ENCODE measurements at places on chromosomes 3 and 15. TPM values are rescaled to one million over a fixed set of nuclear protein-coding genes. Genes with fewer than 3 reads are reported as not detected.

GRCh38 chr15:67300266-67301025 is 45.9 kb downstream of the IQCH start:
- DNase-seq: no peak

DNA sequence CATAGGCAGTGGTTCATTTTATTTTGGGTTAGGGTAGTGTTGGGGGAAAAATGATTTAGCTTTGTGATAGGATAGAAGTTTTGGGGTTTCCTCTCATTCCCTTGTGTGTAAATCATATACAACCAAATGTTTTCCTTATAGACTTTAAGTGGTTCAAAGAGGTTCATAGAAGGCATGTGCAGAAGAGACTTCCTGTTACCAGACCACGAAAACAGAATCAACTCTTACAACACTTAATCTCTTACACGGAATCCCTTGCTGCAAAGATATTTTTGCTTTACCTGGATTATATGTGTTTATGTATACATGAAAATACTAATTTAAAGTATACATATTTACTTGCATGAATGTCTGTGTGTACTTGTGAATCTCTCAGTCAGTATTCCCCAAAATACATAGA is 2.9 kb downstream of the TMOD2 start:
- DNase-seq: no peak

- DNase-seq: no peak
Measured at GRCh38 chr3:161854232-161854771, 357.7 kb downstream of the OTOL1 start.

The RBP2 gene
- not detected for polyA plus RNA-seq

DNA sequence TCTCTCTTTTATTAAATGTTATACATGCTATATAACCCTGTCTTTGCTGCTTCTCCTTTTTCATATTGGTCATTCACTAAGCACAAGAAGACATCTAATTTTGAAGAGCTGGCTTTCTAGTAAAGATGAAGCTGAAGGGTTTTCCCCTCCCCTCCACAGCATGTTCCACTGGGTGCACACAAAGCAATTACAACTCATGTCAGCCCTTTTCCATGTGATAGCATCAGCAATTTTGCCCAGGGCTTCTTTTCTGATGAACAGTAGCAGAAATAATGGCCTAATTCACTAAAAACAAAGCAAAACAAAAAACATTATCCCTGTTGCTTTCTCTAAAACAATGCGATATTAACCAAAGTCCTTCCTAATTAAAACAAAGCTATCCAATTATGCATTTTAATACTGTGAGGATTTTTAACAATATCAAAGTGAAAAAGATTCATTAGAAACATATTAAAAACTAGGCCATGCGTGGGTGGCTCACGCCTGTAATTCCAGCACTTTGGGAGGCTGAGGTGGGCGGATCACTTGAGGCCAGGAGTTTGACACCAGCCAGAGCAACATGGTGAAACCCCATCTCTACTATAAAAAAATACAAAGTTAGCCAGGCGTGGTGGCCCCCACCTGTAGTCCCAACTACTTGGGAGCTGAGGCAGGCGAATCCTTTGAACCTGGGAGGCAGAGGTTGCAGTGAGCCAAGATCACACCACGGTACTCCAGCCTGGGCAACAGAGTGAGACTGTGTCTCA is 12.2 kb upstream of the PIK3R4 start:
- DNase-seq: no peak

The STXBP5L gene
- not detected for polyA plus RNA-seq

DNA sequence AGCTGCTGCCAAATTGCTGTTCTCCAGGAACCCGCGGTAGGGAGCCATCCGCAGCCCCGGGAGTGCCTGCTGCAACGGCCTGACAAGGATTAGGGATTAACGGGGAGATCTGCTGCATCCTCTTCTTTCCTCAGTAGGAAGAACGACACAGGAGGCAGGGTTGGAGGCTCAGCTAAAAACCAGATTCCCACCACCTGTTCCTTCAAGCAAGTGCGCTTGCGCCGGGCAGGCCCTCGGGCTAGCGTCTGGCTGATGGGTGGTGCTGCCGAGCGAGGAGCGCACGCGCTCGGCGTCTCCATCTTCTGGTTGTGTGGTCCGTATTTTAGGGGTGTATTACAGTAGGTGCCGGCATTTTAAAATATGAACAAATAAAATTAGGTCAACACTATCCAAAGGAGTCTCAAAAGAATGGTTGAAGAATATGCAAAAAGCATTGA is 25.4 kb upstream of the SLC25A26 start:
- peak; percentile 57 for DNase-seq

GRCh38 chr3:58754074-58754473 is 87.5 kb upstream of the FAM3D start:
- no peak for DNase-seq

GRCh38 chr15:80234883-80235282 is 17.1 kb downstream of the CTXND1 start:
- no peak for DNase-seq

Data from hindlimb muscle (tissue), 1 donor.